SJSA1 (cell line): ENCODE measurements at places on chromosomes 5 and 9. TPM values are rescaled to one million over a fixed set of nuclear protein-coding genes. Genes with fewer than 3 reads are reported as not detected.

- DNase-seq: no peak
Measured at GRCh38 chr9:98810102-98810842, 2.8 kb downstream of the GALNT12 start.

- no peak for DNase-seq
Measured at GRCh38 chr9:117156144-117156688, 258.6 kb downstream of the ASTN2 start.

- DNase-seq: no peak
Measured at GRCh38 chr9:77585335-77585786, 62.8 kb downstream of the GNA14 start.

DNA sequence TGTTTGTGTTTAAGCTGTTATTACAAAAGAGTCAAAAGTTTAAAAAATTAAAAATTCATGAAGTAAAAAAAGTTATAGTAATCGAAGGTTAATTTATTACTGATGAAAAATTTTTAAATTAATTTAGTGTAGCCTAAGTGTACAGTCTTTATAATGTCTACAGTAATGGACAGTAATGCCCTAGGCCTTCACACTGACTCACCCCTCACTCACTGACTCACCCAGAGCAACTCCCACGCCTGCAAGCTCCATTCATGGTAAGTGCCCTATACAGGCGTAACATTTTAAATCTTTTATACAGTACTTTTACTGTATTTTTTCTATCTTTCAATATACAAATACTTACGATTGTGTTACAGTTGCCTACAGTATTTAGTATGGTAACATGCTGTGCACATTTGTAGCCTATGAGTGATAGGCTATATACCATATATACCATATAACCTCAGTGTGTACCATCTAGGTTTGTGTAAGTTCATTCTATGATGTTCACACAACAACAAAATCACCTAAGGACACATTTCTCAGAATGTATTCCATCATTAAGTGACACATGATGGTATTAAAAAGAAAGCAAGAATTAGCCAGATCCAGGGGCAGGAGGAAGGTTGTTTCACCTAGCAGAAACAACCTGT is 40.1 kb downstream of the DCAF10 start:
- peak; percentile 52 for DNase-seq

- no peak for DNase-seq
Measured at GRCh38 chr9:18890372-18890771, 142.6 kb downstream of the SAXO1 start.

DNA sequence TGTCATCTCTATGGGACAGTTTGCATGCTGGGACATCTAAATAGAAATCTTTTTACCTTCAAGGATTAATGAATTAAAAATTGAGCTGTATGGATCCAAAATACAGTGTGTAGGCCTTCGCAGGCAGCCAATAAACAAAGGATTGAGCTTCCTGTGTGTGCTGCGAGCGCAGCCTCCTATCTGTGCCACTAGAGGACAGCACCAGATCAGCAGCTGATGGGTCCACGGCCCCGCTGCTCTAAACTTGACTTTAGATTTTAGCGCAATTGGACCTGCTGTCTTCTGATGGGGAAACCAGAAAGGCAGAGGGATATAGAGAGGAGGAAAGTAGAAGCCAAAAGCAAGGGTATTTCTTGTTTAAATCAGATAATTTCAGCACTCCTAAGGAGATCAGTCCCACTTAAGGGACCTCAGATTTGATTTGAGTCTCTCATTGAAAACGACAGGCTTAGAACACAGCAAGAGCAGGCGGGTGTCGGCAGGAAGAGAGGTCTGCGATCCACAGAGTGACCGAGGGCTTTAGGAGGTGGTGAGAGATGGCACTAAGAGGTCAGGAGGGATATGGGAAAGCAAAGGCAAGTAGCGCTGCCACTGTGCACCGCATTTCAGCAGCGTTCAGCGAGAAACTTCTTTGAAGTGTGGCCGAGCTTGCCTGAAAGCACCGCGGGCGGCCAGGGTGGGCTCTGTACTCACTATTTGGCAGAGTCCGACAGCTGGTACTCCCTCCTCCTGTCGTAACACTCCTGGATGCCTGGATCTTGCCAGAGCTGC is 214.3 kb downstream of the GNA14 start:
- peak; percentile 39 for DNase-seq

CCL28 gene
- 0.18 TPM in 1 of 2 replicates, not detected in the other for total RNA-seq

PLEKHG4B gene
- total RNA-seq: 0.03 and 0.34 TPM in 2 replicates

FBP2 gene
- total RNA-seq: not detected in 2 replicates

PCDHGB3 gene
- total RNA-seq: 1.1 TPM in 1 of 2 replicates, not detected in the other
